NCI-H2107 (cell line): ENCODE measurements at places on chromosomes 7 and 10.

DNA sequence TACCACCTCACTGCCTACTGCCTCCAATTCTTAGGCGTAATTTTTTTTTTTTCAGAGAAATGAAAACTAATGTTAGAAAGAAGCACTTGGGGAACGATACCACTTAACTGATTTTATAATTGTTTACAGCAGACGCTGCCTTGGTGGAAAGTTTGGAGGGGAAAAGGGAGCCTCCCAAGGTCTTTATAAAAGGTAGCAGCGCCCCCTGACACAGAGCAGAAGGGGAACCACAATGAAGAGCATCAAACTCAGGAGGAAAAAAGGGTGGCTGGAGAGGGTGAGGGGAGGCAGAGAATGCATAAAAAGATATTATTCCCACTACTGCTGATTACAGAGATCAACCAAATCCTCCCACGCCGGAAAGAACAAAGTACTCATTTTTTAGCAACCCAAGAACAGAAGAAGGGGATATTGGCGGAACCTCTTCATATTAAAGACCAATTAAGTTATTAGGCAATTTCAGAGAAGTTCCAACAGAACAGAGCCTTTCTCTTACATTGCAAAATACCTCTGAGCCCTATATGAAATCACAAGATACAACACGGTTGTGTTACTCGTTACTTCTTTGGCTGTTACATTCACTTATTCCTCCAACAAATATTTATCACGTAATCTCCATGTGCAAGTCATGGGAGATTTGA, 135.8 kb downstream of the TEX36 start:
- no peak for DNase-seq

DNA sequence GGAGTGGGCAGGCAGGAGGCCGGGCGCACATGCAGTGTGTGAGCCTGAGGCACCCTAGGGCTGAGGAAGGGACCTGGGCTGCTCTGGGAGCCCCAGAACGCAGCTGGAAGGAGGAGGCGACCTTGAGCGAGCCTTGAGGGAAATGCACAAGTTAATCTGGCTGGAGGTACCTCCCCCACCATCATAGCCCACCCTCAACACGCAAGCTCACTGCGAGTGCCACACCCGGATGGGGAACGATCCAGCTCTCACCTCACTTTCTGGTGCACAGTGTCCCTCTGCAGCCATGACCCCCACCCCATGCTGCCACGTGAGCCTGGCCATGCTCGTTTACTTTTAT, 162.4 kb upstream of the PPP2R2D start:
- DNase-seq = no peak

DNA sequence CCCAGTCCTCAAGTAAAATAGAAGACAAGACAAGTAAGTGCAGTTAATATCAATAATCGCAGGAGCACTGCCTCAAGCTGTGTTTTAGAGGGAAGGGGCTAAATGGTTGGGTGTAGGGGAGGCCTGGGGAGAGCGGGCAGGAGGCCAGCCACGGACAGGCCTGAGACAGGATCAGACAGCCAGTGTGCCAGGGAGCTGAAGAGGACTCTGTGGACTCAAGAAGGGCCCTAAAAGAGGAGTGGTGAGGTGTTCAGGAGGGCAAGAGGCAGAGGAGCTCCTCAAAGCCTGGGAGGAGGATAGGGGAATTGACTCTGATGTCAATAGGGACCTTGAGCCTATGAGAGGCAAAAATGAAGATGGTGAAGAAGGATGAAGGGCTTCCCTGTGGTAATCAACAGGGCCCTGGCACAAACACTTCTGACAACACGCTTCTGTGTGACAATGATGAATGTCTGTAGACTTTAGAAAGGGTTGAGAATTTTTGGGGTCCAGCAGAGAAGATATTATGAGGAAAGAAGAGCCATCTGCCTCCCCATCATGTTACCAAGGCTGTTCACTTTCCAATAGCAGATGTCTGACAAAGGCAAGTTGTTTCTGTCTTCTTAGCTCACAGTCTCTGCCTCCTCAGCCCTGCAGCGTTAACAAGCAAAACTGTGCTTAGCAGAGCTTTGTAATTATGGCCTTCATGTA, 2.4 kb upstream of the PTPRE start:
- DNase-seq = no peak

DNA sequence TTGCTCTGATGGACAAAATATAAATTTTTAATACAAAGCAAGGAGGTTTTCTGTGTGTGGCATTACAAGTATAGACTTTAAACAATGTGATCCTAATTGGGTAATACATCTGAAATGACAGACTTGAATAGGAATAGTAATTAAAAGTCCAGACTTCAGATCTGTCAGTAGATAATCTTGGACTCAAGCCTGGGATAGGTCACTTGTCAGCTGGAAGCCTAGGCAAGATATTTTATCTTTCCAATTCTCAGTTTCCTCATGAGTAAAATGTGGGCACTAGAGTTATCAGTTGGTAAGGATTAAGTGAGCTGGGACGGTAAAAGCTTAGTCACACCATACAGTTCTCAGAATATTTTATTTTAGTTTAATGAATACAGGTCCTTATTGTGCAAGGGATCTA, 10.4 kb upstream of the ZMYND11 start:
- DNase-seq = no peak

DNA sequence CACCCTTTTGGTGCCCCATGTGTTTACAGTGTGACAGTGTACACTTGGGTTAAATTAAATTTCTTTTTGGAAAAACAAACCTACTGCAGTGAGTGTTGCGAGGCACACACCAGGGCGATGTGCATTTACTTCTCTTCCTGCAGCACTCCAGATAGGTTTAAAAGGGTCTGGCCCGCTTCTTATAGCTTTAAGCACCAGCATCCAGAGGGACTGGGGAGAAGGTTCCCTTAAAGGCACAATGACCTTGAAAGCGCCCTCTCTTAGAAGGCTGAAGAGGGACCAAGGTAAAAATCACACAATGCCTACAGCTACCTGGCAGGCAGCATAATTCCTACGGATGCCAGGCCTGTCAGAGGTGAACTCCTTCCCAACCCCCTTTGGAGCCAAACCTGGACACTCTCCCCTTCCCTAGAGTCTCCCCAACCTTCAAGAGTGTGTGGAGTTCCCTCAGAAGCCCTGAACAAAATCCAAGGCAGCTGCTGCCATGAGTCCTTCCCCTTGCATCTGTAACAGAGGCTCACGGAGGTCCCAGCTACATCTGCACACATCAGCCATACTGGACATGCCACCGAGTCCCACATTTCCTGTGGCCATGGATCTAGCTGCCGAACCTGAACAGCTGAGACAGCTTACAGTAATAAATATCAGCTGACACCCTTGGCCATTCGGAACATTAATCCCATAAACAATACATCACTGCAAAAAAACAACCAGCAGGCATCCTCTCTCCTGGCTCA, 33.2 kb downstream of the TRIM8 start:
- no peak for DNase-seq

- DNase-seq = no peak
Measured at GRCh38 chr7:98985406-98985805, 107.1 kb downstream of the TRRAP start.

DNA sequence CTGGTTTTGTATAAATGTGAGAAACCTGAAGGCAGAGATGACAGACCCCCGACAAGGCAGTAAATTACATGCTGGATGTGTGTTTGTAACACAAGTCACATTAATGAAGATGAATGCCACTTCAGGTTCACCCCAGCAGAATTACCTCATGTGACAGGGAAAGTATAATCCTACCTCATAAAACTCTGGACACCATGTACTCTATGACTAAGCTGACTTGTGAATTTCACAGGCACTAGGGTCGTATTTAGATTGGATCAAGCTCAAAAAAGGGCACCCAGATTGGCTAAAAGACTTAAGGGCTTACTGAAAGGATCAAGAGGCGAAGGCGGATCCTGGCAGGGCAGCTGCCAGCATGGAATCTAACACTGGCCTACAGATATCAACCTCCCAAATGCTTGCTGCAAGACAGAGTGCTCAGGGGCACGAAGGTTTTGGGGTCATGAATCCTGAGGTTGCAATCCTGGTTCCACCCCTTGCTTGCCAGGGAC, 161.4 kb downstream of the PIP4K2A start:
- no peak for DNase-seq

- DNase-seq = no peak
Measured at GRCh38 chr7:122914812-122915211, 28.6 kb upstream of the CADPS2 start.

DNA sequence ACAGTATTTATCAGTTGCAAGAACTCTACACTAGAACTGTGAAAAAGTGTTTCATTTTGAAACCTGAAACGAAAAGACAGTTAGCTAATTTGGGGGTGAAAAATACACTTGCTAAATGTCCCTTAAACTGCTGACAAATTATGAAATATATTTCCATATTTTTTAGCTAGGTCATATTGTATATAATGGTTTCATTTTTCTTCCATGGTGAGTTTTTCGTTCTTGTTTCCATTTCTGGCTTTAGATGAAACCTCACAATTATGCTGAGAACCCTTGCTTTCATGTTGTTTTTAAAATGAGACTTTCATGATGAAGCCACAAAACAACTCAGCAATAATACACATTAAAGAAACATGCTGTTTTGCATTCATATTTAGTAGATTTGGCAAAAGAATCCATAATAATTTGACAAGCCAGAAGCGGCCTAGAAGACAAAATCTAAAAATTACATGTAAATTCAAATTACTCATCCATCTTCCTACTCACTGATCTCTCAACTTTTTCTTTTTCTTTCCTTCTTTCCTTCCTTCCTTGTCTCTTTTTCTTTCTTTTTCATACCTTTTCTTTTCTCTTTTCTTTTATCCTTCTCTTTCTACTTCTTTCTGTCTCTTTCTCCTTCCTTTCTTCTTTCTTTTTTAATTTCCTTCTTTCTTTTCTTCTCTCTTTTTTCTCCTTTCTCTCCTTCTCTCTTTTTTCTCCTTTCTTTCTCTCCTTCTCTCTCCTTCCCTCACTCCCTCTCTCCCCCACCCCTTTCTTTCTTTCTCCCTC, 46.5 kb upstream of the ITGB8 start:
- no peak for DNase-seq

GRCh38 chr10:112471878-112472487, 25.0 kb downstream of the VTI1A start:
- peak; percentile 0 for DNase-seq

- DNase-seq = no peak
Measured at GRCh38 chr10:11450427-11450826, 161.0 kb downstream of the USP6NL start.

DNA sequence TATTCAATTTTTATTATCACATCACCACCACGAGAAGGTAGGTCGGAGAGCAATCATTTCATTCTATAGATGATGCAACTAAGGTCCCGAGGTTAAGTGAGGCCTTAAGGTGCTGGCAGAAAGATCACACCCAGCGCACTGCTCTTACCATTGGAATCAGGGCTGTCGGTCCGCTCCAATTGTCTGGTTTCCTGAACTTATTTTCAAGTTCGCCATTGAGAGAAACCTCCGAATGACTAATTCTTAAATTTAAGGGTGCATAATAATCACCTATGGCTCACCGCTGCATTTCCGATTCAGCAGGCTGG, 625 bp upstream of the GSTO2 start:
- no peak for DNase-seq

DNA sequence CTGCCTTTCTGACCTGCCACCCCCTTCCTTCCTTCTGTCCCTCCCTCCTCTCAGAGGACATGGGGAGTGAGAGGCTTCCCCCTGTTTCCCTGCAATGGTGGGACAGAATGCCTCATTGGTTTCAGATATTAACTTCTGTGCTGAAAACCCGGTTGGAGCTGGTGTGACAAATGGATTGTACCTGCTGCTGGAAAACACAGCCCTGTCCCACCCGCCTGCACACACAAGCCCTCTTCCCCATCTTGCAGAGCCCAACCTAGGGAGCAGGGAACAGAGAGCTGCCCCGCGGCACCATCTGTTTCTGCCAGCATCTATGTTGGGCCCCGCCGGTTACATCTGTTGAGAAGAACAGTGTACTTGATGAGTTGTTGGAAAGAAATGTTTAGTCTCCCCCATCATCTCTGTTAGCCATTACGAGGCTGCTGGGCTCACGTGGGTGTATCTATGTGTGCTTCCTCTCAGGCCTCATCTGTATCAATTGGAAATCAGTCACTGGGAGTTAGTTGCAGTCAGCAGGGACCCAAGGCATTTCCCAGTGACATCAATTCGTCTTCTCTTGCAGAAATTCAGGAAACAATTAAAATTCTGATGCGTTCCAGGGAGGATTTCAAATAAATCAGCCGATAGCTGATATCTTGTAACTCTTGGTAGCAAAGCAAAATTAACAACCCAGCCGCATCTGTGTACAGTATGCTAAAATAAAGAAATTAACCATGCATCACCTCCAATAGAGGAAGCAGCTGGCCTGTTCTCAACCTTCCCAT, 725.6 kb upstream of the GALNT17 start:
- no peak for DNase-seq

DNA sequence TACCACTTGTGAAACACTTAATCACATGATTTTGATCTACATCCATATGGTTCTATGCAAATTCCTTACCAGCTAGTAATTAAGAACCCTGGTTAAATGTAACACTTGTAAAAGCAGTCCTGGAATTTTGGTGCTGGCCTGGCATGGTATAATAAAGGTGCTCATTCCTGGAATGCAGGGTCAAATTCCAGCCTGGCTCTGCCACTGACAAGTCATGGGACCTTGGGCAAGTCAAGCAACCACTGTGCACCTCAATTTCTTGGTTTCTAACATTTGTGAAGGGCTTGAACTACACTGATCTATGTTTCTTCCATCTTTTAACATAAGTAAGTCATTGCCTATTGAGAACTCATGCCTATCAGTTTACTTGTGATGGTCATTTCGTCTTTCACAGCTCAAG, 91.9 kb upstream of the PIK3CG start:
- DNase-seq = no peak

GRCh38 chr10:79191951-79192676, 123.3 kb downstream of the ZMIZ1 start:
- no peak for DNase-seq

DNA sequence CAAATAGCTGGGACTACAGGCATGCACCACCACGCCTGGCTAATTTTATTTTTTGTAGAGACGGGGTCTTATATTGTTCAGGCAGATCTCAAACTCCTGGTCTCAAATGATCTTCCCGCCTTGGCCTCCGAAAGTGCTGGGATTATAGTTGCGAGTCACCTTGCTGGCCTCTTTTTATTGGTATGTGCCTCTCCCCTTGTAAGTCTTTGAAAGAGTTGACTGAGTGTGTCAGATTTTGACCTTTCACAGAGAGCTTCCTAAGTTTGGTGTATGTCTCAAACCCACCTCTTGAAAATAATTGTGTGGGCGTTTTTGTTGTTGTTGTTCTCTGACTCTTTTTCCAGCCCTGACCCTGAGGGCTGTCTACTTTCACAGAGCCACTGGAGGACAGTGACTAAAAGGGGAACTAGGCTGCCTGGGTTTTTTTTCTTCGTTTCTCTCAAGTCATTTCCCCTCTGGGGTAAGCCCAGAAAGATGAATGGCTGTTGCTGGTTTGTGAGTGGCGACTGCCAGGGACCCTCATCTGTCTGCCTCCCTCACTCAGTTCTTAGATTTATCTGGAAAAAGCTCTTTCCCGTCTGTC, 262.8 kb downstream of the ZEB1 start:
- no peak for DNase-seq
